Cerebellar nuclear complex (tissue), 1 donor: ENCODE measurements at places on chromosomes 5 and 9.

GRCh38 chr5:80217667-80218066, 38.2 kb downstream of the SERINC5 start:
- DNase-seq: no peak

GRCh38 chr5:105702323-105702722, 1968.4 kb downstream of the EFNA5 start:
- no peak for DNase-seq

- DNase-seq: no peak
Observed at GRCh38 chr9:115849679-115850412, 303.7 kb upstream of the PAPPA start.

DNA sequence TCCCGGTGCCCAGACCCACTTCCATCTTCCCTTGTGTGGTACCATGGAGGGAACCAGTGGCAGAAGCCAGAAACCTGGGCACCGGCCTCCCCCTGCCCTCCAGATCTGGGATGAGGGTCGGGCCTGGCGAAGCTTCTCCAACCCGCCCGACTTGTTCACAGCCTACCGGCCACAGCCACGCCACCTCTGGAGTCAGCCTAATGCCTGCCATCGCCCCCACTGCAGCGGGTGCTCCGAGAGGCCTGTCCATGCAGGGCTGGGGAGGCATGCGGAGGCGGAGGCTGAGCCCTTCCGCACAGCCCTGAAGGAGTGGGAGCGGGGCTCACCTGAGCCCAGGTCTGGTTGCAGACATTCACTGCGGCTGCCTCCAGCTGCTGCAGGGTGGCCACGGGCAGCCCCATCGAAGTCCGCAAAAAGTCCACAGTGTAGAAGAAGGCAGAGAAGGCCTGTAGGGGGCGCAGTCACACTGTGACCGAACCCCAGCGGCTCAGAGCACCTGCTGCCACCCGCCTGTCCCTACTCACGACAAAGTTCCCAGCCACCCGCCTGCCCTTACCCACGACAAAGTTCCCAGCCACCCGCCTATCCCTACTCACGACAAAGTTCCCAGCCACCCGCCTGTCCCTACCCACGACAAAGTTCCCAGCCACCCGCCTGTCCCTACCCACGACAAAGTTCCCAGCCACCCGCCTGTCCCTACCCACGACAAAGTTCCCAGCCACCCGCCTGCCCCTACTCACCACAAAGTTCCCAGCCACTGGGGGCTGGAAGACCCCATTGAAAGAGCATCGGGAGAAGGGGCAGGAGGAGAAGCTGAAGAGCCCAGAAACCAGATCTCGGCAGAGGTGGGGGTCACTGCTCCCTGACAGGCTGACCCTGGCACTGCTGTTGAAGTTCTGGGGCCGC, 3.8 kb upstream of the NPDC1 start:
- DNase-seq: no peak

- no peak for DNase-seq
Observed at GRCh38 chr5:137392261-137392660, 106.9 kb downstream of the SPOCK1 start.

GRCh38 chr5:158465086-158465972, 606.4 kb upstream of the CLINT1 start:
- DNase-seq: no peak

GRCh38 chr9:20078246-20078645, 289.4 kb upstream of the SLC24A2 start:
- DNase-seq: no peak

GRCh38 chr9:109455861-109456260, 42.2 kb downstream of the PTPN3 start:
- DNase-seq: no peak

DNA sequence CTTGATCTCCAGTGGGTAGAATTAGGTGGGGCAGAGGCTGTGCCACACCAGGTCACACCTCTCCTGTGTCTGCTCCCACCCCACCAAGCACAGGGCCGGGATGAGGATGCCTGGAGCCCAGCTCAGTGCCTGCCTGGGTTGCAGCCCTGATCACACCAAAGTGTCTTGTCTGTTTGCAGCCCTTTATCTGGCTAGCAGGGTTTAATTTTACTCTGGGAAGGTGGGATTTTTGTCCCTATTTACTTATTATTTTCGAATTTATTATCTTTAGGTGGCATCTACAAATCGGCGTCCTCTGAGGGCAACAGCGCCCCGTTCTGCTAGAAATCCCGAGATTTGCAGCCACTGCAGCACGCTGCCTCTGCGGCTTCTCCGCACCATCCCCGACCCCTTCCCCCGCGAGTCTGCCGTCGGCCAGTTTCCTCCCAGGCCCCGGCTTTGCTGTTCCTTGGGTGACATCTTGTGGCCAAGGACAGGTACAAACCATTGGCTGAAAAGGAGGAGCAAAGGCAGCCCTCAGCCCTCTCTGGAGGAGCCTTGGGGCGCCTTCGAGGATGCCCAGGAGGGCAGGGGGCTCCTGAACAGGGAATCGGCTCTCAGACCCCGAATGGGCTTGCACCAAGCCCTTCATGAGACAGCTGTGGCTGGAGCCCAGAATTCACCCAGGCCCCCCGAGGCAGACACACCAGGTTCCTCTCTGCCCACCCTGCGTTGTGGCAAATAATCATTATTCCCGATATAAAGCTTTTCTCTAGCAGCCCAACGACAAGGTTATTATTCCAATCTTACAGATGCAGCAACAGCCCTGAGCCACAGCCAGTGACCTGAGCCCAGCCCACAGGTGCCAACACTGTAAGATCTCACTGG, 113.0 kb downstream of the GAPVD1 start:
- DNase-seq: no peak

DNA sequence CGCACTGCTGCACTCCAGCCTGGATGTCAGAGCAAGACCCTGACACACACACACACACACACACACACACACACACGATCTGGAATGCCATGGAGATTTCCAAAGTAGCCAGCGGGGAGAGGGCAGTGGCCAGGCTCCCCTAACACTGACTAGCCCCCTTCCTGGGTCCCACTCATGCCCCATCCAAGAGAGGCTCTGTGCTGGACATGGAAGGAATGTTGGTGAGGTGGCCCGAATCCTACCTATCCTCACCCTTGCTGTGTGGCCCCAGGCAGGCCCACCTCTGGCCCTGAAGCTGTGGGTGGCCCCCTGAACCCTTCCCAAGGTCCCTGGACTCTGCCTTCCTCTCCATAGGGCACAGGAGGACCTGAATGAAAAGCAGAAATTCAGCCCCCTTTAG, 7.3 kb downstream of the BRD3 start:
- no peak for DNase-seq

- no peak for DNase-seq
Observed at GRCh38 chr9:121640491-121641223, 10.8 kb upstream of the DAB2IP start.

DNA sequence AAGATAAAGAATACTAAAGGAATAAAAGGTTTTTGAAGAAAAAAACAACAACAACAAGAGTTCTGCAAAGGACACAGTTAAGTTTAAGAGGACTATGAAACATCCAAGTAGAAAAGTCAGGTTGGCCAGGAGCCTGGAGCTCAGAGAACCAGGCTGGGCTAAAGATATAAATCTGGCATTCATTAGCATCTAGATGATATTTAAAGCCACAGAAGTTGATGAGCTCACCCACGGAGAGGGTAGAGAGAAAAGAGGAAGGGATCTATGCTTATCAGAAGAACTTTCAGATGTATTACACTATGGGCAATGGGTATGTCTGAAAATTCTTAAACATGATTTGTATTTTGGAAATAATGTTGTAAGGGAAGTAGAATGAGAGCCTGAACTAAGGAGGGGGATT, 9.9 kb downstream of the MIER3 start:
- no peak for DNase-seq

DNA sequence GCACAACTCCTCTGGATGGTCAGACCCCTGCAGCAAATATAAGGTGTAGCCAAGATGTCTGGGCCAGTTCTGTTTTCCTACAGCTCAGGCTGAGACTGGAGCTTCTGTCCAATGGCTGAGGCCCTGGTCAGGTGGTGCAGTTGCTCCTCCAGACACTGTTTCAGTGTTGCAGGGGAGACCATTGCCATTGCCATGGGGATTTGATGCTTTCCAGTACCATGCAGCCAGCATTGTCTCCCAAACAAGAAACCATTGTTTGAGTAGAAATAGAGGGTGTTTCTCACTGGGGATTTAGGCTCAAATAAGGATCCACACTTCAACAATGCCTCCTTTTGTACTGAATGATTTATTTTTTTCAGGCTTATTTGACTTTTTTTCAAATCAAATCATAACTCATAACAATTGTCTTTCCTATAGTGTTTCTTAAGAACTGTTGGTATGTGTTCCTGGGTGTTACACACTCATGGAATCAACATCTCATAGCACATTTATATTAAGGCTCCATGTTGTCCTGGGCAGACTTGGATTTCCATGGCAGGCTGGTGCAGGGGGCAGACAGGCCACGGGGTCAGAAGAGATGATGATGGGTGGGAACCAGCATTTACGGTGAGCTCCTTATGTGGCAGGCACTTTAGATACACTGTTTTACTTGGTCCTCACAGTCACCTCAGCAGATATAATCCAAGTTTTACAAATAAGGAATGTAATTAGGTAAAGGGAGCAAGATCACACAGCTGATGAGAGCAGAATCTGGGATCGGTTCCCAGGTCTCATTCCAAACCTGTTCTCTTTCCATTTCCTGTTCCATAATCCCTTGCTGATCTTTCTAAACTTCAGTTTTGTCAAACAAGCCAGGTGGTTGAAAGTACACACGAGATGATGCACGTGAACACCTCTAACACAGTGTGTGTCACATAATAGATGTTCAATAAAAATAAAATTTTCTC, 95.9 kb upstream of the GNAQ start:
- DNase-seq: no peak

GRCh38 chr5:15806613-15807012, 306.6 kb downstream of the FBXL7 start:
- DNase-seq: no peak

DNA sequence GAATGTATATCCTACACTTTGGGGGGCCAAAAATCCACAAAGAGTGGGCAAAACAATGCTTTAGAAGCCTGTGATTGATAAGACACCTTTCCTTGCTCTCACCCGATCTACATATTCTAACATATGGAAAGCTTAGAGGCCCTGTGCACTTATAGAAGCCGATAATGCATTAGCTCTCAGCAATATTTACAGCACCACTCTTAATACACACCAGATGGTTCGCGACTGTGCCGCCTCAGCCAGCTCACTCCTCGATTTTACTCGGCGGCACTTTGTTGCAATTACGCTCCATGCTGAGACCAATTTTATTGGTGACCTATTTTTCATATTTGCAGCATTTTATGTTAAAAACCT, 18.8 kb downstream of the NR2F1 start:
- DNase-seq: no peak

GRCh38 chr9:121771418-121771817, 120.0 kb downstream of the DAB2IP start:
- no peak for DNase-seq

GRCh38 chr5:180591311-180591887, at the start of gene SCGB3A1:
Gene SCGB3A1, minus strand, starts transcription at chr5:180591499. Its CDS starts 37 bp downstream, at chr5:180591462.
- DNase-seq: no peak

GRCh38 chr9:115913696-115914095, 239.9 kb upstream of the PAPPA start:
- DNase-seq: no peak

GRCh38 chr5:13997514-13997913, 53.0 kb upstream of the DNAH5 start:
- no peak for DNase-seq

GRCh38 chr5:117271656-117272055, 697.0 kb upstream of the SEMA6A start:
- DNase-seq: no peak

DNA sequence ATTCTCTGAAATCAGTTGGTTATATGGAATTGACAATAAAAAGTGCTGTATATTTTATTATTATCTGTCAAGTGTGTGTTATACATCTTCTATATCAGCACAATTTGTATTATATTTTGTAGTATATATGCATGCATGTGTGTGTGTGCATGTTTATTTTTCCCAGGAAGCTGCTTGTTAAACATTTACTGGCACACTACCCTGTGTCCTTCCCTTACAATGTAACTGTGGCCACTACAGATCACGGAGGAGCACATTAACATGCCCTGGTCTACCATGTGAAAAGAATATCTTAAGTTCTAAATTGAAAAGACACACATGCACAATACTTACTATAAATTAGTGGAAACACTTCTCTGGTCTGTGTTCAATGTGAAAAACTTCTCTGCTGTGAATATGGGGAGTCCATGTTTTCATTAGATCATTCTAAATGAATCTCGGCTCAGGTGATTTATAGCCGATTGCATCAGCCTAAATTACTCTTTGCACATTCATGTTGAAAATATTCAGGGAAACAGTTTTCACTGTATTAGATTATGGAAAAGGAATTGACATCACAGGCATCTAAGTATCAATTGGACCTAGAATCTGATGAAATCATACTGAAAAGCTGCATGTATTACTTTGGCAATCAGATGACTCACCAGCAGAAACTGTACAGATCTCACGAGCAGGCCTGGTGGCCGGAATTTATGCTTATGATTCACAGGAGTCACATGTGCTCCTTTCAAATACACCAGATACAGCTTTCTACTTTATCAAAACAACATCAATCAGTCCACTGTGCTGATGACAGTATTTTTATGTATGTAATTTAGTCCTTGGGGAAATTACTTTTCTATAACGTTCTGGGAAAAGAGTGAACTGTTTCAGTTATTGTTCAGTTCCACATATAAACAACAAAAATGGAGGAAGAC, 39.4 kb downstream of the LURAP1L start:
- no peak for DNase-seq

- no peak for DNase-seq
Observed at GRCh38 chr5:150544611-150545219, 36.8 kb downstream of the NDST1 start.

- DNase-seq: no peak
Observed at GRCh38 chr5:93805616-93806379, 64.4 kb upstream of the POU5F2 start.

GRCh38 chr5:20575571-20575970, 587.6 kb upstream of the CDH18 start:
- peak; percentile 56 for DNase-seq

DNA sequence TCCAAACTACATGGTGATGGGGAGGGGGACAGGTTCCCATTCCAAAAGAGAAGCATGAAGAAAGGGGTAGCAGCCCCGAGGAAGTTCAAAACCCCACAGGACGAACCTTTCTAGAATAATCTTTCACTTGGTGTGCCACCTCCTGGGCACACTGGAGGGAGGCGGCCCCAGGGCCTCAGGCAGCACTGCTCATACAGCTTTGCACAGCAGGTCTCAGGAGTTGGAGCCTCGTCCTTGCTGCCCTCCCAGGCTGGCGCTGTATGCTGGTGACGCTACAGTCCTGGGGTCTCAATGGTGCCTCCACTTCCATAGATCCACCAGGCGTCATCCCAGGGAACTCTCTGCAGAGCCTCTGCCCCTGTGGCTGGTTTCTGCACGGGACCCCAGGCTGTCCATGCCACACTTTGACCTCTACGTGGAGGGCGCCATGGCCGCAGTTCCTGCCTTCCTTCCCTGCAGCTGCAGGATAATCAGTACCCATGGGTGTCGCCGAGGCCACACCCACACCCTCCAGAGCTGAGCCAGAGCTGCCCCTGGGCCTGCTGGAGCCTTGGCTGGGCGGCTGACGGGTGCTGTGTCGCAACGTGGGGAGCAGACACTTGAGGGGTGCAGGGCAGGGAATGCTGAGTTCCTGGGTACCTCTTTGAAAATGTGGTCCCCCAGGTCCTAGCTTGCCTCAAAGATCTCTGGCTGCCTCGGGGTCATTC, 95.3 kb downstream of the COL5A1 start:
- no peak for DNase-seq
